ENCODE measurements at places on chromosomes 16 and 17. TPM values are rescaled to one million over a fixed set of nuclear protein-coding genes. Genes with fewer than 3 reads are reported as not detected.

DNA sequence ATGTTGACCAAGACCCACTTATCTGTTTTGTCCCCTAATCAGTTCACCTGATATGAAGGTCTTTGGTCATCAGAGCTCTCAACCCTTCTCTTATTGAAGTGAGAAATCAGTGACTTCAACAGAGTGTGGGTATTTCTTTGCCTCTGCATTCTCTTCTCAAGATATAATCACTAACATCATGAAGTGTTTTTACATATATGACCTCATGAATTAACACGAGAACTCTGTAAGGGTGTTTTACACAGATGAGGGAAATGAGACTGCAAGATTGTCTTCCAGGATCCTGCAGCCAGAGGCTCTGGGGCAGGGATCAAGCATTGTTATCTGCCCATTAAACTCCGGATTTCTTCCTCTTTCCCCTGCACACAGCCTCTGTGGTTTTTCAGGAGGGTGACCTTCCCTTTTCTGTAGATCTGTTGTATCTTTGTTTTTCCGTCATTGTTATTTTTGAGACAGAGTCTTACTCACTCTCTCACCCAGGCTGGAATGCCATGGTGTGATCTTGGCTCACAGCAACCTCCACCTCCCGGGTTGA is 22.7 kb downstream of the LCMT1 start:
- no peak for DNase-seq

- DNase-seq: no peak
Observed at GRCh38 chr16:67917140-67917851, 14.4 kb downstream of the CTRL start.

GRCh38 chr16:28073836-28074235 is 10.3 kb upstream of the GSG1L start:
- no peak for DNase-seq

CDH5 gene
- total RNA-seq: not detected

GRCh38 chr16:89738072-89738377 is 16.7 kb downstream of the ZNF276 start:
- DNase-seq: no peak

- DNase-seq: no peak
Observed at GRCh38 chr17:42855048-42855596, 4.1 kb downstream of the AOC3 start.

KCNJ12 gene
- not detected for total RNA-seq

DNA sequence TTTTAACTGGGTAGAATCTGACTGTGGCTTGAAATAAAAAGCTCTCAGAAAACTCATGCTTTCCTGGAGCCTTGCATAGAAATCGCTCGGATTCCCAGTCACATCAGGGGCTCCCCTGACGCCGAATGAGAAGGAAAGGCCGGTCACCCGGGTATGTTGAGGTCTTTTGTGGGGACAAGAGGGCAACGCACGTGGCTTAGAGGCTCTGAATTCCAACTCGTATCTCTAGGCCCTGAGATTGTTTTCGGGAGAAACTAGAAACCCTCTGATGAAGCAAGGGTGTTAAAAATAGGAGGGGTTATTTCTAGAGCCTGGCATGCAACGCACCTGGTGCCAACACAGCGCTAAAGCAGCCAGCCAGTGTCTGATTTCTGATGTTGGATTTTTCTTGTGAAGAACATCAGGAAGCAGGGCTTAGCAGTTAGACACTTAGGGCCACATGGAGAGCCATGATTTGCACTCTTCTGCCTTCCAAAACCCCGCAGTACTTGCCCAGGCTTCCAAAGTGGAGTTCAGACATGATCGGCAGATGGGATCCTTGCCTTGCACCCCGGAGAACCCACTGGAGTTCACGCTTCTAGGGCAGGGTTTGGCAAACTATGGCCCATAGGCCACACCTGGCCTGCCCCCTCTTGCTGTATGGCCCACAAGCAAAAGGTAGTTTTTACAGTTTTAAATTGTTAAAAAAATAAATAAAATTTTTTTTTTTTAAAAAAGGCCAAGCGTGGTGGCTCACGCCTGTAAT is 12.6 kb downstream of the CACNG1 start:
- no peak for DNase-seq

DNA sequence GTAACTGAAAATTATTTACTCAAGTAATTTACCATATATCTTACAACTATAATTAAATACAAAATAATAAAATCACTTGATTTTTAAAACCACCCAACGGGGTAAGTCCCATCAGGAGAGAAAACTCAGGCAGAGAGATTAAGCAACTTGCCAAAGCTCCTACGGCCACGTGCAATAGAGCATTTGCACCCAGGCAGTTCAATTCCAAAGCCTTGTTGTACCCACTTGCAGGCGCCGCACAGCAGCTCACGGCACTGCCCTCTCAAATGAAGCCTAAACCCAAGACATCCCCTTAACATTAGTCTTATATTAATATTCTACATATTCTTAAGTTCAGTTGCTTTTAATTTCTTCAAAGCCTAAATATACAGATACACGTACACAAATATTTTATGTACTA is 75.7 kb downstream of the SPAG9 start:
- DNase-seq: no peak

DNA sequence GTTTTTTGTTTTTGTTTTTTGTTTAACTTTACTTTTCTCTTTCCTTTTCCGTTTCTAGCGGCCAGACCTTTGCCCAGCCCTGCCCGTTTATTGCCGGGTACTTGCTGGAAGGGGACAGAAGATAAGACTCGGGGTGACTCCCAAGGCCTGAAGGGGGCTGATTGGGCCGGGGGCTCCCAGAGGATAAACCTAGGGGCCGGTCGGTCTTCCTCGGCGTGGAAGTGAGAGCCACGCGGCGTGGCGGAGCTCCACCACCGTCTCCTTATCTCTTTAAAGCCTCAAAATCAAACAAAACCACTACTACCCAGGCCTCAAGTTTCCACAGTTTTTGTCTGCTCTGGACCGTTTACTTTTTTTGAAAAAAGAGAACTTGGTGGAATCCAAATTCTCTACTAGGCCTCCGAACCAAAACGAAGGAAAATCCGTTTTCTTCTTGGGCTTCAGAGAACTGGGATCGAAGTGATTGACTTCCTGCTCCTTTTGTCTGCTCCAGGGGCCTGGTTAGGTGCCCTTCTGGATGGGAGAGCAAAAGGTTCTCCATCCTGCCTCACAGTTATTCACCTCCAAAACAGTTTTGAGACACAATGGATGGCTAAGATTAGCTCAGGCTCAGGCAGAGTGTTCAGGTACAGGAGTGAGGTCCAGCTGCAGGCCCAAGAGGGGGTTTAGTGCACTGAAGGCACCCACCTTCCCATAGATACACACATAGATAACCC is 8.5 kb upstream of the HOXB9 start:
- DNase-seq: no peak

DNA sequence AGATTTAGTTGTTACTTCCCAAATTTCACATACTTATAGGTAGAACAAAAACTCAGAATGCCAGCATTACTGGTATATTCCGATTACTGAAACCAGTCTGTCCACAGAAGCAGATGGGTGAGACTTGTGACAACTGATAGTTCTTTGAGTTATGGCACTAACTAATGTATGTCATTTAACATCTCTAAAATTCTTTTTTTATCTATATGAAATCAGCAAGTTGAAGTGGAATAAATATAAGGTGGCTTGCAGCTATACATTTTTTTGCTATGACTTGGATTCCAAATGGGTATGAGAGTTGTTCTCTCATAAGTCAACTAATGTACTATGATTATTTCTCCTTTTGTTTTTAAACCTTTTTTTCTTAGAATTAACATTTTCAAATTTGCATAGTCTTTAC is 69.1 kb downstream of the VMP1 start:
- DNase-seq: no peak

FOXL1 gene
- not detected for total RNA-seq

ELMO3 gene
- total RNA-seq: 4.3 TPM

RND2 gene
- not detected for total RNA-seq
